ENCODE measurements at places on chromosomes 16 and 17. TPM values are rescaled to one million over a fixed set of nuclear protein-coding genes. Genes with fewer than 3 reads are reported as not detected.

GRCh38 chr16:85462714-85463611 is 150.2 kb upstream of the GSE1 start:
- H3K4me1 ChIP-seq: peaks cover 10% of the 10 kb centered on the region
- no peaks in the 10 kb centered on the region for H3K36me3 ChIP-seq
- H3K4me3 ChIP-seq: peak overlapping the region; percentile 51
- H3K27me3 ChIP-seq: no peaks in the 10 kb centered on the region
- no peak for DNase-seq
- no peak overlapping the region for H3K27ac ChIP-seq

GRCh38 chr16:82185012-82185411 is 15.0 kb upstream of the MPHOSPH6 start:
- H3K36me3 ChIP-seq: no peaks in the 10 kb centered on the region
- H3K4me3 ChIP-seq: no peak overlapping the region
- H3K27ac ChIP-seq: no peak overlapping the region

- H3K4me1 ChIP-seq: no peaks in the 10 kb centered on the region
- no peak overlapping the region for H3K27ac ChIP-seq
- no peak for DNase-seq
- no peak overlapping the region for H3K4me3 ChIP-seq
Observed at GRCh38 chr16:67055712-67056487, 27.0 kb downstream of the CBFB start.

DNA sequence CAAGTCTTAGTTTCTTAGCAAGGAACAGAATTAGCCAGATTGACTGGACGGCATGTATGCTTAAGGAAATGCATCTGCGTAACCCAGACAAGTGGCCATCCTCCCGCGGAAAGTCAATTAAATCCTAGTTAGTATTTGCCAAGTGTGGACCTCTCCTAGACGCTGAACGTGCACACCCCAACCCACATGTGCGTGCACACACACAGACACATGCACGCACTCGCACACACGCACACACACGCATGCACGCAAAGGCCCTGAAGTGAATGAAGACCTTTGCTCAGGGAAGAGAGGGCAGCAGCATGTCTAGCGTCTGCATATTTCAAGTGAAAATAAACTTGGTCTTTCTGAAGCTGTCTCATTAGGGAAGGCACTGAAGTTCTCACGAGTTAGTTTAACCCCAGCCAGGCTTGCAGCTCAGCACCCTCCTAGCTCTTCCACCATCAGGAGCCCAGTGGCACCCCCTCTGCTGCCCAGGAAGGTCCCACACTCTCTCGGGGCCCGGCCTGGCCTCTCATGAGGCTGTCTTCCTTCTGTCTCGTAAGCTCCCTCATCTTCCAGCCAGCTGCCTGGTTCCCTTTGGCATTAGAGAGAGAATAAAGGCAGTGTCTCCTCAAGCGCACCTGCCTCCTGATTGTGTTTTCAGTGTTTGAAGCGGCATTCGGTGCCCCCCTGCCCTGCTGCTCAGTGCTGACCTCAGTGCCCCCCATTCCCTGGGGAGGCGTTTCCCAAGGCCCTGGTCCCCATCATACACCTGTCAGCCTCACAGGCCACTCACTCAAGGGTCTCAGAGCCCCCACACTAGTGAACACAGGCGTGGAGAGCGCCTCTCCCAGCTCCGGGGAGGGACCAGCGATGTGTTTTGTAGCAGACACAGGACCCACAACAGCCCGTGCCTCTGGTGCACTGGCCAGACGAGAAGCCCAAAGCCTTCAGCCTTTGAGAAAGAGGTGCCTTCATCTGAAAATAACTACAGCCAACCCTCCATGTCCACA is 52.2 kb upstream of the CHMP6 start:
- peaks cover 7% of the 10 kb centered on the region for H3K36me3 ChIP-seq
- no peak for DNase-seq
- no peak overlapping the region for H3K4me3 ChIP-seq
- no peak overlapping the region for H3K27ac ChIP-seq
- peaks cover 4% of the 10 kb centered on the region for H3K4me1 ChIP-seq
- H3K27me3 ChIP-seq: no peaks in the 10 kb centered on the region

The HOXB3 gene
- 19.3 TPM for total RNA-seq

DNA sequence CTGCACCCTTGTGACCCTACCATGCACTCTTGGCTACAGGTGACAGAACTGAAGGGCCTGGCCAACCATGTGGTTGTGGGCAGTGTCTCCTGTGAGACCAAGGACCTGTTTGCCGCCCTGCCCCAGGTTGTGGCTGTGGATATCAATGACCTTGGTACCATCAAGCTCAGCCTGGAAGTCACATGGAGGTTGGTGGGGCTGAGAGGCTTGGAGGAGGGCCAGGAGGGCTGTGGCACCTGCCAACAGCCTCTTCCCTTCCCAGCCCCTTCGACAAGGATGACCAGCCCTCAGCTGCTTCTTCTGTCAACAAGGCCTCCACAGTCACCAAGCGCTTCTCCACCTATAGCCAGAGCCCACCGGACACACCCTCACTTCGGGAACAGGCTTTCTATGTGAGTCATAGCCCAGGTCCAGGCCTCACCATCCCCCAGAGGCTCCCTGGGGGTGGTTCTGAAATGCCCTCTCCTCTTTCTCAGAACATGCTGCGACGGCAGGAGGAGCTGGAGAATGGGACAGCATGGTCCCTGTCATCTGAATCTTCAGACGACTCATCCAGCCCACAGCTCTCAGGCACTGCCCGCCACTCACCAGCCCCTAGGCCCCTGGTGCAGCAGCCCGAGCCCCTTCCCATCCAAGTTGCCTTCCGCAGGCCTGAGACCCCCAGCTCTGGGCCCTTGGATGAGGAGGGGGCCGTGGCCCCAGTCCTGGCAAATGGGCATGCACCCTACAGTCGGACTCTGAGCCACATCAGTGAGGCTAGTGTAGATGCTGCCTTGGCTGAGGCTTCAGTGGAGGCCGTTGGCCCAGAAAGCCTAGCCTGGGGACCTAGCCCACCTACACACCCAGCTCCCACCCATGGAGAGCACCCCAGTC is 13.0 kb downstream of the RIPOR1 start:
- no peak for DNase-seq
- no peak overlapping the region for H3K27ac ChIP-seq
- H3K4me3 ChIP-seq: no peak overlapping the region
- H3K36me3 ChIP-seq: peaks cover 73% of the 10 kb centered on the region
- H3K4me1 ChIP-seq: peaks cover 19% of the 10 kb centered on the region

DNA sequence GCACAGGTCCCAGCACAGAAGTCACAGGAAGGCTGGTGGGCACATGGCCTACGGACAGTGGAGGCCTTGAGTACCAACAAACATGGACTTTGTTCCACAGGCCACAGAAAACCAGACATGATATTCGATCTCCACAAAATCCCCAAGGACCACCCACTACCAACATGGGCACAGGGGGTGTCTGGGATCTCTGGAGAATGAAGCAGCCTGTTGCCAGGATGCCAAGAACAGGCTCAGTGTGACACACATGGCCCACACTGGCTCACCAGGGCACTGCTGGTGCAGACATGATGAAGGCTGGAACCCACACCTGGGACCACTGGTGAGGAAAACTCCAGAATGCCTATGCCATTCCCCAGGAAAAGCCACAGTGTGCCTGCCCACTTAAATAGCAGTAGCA is 120.2 kb downstream of the C16orf78 start:
- H3K4me3 ChIP-seq: no peak overlapping the region
- DNase-seq: peak; percentile 46
- no peak overlapping the region for H3K27ac ChIP-seq
- peaks cover 4% of the 10 kb centered on the region for H3K4me1 ChIP-seq
- no peaks in the 10 kb centered on the region for H3K27me3 ChIP-seq

GRCh38 chr17:45823598-45823997 is 21.1 kb upstream of the SPPL2C start:
- H3K4me3 ChIP-seq: no peak overlapping the region
- H3K4me1 ChIP-seq: no peaks in the 10 kb centered on the region
- DNase-seq: no peak
- H3K27me3 ChIP-seq: no peaks in the 10 kb centered on the region
- H3K27ac ChIP-seq: no peak overlapping the region

The TMEM220 gene
- 0.53 TPM for total RNA-seq

The MC1R gene
- total RNA-seq: 13.2 TPM

DNA sequence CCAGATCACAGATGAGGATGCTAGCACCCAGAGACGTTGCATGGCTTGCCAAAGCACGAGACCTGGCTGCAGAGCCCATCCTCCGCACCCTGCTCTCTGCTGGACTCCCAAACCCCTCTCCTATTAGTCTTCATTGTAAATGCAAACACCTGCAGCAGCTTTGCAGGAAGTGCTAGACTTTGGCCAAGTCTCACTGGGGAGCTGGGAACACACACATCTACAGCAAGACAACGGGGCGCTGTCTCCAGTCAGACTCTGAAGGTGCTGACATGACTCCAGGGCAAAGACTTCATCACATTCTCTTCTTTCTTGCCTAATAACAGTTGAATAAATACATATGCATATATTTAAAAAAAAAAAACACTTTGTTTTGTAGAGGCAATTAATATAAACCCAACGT is 43.8 kb downstream of the CYTH1 start:
- H3K4me3 ChIP-seq: no peak overlapping the region
- no peak overlapping the region for H3K27ac ChIP-seq
- H3K4me1 ChIP-seq: peaks cover 11% of the 10 kb centered on the region
- H3K36me3 ChIP-seq: no peaks in the 10 kb centered on the region

All from ascending aorta (tissue), 2 donors.